ENCODE measurements at places on chromosomes 2 and 18. TPM values are rescaled to one million over a fixed set of nuclear protein-coding genes. Genes with fewer than 3 reads are reported as not detected.
A peak's percentile ranks its signal among the peaks of the same experiment; 100 is the strongest.

- peaks cover 4% of the 10 kb centered on the region for H3K4me1 ChIP-seq
- no peak for DNase-seq
- no peak overlapping the region for H3K4me3 ChIP-seq
- no peak overlapping the region for H3K27ac ChIP-seq
- H3K27me3 ChIP-seq: no peaks in the 10 kb centered on the region
- H3K36me3 ChIP-seq: no peaks in the 10 kb centered on the region
Measured at GRCh38 chr2:10454505-10454904, 6.4 kb upstream of the ODC1 start.

DNA sequence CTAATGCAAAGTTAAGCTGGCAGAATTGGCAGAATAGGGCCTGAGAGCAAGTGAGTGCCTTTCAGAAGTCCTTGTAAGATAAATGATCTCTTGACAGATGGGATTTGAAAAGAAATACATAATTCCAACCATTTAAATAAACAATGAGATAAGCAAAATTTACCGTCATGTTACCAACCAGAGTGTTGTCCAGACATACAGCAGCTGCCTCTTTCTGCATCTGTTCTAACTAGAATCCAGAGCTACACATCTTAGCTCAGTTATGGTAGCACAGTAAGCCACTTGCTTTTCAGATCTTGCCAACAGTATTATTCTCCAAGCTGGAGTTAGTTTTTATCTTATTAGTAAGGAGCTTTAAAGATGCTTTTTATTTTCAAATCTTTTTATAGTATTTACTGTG lies 179.6 kb downstream of the BARD1 start:
- no peak overlapping the region for H3K27ac ChIP-seq
- no peak for DNase-seq
- H3K4me1 ChIP-seq: no peaks in the 10 kb centered on the region
- no peaks in the 10 kb centered on the region for H3K27me3 ChIP-seq
- no peaks in the 10 kb centered on the region for H3K36me3 ChIP-seq

DNA sequence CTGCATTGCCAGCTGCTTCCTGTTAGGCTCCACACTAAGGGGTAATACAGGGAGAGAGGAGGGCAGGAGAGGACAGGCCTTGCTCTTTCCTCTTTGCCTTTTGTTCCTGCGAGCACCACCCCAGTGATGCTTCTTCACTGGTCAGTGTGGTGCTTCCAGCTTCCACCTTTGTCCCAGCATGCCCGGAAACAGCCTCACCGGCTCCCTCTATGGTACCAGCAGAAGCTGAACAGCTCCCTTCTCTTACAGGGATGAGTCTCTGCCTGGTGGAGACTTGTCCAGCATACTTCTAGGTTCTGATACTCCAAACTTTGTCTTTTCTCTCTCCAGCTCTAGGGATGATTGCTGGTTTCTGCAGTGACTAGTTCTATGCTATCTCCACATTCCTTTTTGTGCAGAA lies 413.3 kb downstream of the TSN start:
- no peaks in the 10 kb centered on the region for H3K4me1 ChIP-seq
- no peak overlapping the region for H3K4me3 ChIP-seq
- DNase-seq: no peak
- no peaks in the 10 kb centered on the region for H3K27me3 ChIP-seq

DNA sequence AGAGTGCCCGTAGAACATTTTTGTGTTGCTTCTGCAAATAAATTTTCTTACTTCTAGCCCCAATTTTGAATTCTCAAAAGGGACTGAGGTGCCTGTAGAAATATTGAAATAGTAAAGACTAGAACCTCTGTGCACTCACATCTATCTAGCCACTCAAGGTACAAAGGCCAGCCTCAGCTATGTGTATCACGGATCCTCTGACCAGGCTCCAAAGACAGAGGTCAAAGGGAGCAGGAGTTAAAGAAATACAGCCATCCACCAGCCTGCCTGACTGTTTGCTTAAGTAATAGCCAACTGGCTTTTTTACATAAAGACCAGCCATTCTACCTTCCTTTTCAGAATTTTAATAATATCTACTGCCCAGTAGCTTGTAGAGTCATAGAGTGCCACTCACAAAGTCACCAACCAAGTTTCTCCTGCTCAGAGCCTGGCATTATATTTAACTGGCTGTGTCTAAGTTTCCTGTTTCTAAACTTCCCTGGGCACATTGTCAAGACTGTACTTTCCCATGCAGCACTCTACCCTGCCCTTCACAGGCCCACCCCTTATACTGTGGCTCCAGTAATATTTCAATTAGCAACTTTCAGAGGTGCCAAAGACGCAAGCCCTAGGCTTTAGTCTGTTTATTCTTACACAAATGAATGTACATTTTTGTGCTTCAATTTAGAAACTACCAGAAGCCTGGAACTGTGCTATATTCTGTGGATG lies 338.3 kb upstream of the NT5C1B start:
- no peak for DNase-seq
- H3K4me3 ChIP-seq: no peak overlapping the region
- no peaks in the 10 kb centered on the region for H3K36me3 ChIP-seq
- no peaks in the 10 kb centered on the region for H3K4me1 ChIP-seq
- no peaks in the 10 kb centered on the region for H3K27me3 ChIP-seq

DNA sequence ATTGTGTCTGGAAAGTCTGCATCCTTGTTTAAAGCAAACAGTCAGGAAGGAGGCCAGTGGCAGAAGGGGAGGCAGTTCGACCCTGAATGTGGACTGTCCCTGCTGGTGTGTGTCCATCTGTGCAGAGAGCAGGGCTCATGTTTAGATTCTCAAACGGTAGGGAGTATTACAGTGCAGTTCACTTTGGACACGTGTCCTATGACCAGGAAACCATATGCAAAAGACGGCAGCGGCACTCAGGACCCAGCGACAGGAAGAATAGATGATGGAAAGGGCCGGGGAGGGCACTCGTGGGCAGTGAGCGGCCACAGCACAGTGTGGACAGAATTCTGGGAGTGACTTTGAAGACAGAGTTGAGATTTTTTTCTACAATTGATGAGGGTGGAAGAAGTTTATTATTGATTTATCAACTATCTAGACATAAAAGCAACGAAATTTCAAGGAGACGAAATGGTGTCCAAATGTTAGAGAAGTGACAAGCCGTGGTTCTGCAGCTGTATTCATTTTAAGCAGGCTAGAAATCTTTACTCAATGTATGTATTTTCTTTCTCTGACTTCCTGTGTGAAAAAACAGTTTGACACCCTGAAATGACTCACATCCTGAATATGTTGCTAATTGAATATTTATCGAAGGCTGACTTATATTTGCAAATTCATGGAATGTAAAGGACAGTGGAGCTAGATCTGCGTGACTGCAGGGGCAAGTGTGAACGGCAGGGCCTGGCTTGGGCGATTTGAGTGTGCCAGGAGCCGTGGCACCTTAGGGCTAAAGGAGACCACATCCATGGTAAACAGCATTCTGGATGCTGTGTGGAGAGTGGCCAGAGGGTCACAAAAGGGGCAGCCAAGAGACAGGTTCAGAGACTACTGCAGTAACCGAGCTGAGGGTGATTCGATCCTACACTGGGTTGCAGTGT lies 214.2 kb downstream of the PTGR3 start:
- no peaks in the 10 kb centered on the region for H3K36me3 ChIP-seq
- peak overlapping the region; percentile 29 for H3K4me3 ChIP-seq
- no peak overlapping the region for H3K27ac ChIP-seq
- H3K27me3 ChIP-seq: no peaks in the 10 kb centered on the region
- no peak for DNase-seq

GRCh38 chr2:200054681-200055468 lies 99.5 kb downstream of the MAIP1 start:
- no peak overlapping the region for H3K27ac ChIP-seq
- H3K4me3 ChIP-seq: no peak overlapping the region
- H3K4me1 ChIP-seq: no peaks in the 10 kb centered on the region
- no peak for DNase-seq
- no peaks in the 10 kb centered on the region for H3K27me3 ChIP-seq
- no peaks in the 10 kb centered on the region for H3K36me3 ChIP-seq

The ERBB4 gene
- total RNA-seq: not detected

DNA sequence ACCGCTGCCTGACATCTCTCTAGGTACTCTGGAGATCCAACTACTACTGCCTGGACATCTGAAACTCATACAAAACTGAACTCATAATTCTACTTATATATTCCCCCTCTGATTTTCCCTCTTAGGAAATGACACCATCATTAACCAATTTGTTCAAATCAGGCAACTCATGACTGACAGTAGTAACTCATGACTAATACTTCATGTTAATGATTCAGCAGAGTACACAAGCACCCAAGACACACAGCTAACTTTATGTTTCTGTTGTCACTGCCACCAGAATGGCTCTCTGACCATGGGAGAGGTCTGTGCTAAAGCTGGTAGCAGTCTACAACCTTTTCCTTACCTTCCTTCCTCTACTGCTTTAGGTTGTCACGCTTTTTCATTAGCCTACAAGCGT lies 91.1 kb downstream of the ITSN2 start:
- no peaks in the 10 kb centered on the region for H3K27me3 ChIP-seq
- no peaks in the 10 kb centered on the region for H3K4me1 ChIP-seq
- H3K4me3 ChIP-seq: no peak overlapping the region
- DNase-seq: no peak
- H3K36me3 ChIP-seq: peaks cover 30% of the 10 kb centered on the region

GRCh38 chr2:197633109-197633657 lies 42.2 kb downstream of the RFTN2 start:
- H3K4me1 ChIP-seq: no peaks in the 10 kb centered on the region
- DNase-seq: no peak
- H3K27ac ChIP-seq: no peak overlapping the region
- no peaks in the 10 kb centered on the region for H3K36me3 ChIP-seq
- no peak overlapping the region for H3K4me3 ChIP-seq
- H3K27me3 ChIP-seq: no peaks in the 10 kb centered on the region

DNA sequence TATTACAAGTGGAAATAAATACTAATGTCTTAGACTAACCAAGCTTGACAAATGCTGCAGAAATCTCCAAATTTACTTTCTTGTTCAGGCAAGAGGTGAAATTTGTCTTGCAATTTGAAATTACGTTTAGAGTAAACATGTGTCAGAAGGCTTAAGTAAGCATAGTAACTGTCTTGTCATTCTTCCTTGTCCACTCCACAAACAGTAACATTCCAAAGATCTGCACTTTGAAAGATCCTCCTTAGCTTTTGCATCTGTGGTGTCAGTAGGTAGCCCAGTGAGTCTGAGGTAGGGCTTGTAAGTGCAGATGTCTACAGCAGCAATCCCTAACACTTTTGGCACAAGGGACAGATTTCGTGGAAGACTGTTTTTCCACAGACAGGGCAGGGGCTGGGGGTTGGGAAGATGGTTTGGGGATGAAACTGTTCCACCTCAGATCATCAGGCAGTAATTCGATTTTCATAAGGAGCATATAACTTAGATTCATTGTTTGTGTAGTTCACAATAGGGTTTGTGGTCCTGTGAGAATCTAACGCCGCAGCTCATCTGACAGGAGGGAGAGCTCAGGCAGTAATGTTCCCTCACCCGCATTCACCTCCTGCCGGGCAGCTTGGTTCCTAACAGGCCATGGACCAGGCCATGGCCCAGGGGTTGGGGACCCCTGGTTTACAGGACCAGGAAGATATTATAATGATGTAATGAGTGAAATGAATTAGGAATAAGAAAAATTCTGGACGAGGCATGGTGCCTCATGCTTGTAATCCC lies 18.6 kb downstream of the RASGRP3 start:
- H3K27ac ChIP-seq: no peak overlapping the region
- peaks cover 26% of the 10 kb centered on the region for H3K4me1 ChIP-seq
- no peaks in the 10 kb centered on the region for H3K27me3 ChIP-seq
- no peak for DNase-seq

The MXD1 gene
- total RNA-seq: 15.1 TPM

GRCh38 chr2:116456429-116456828 lies 1358.1 kb upstream of the DDX18 start:
- no peak for DNase-seq
- H3K4me1 ChIP-seq: no peaks in the 10 kb centered on the region
- no peak overlapping the region for H3K4me3 ChIP-seq
- no peak overlapping the region for H3K27ac ChIP-seq
- no peaks in the 10 kb centered on the region for H3K27me3 ChIP-seq

The MAP2 gene
- 0.38 TPM for total RNA-seq

GRCh38 chr2:54952978-54953456 lies 97.2 kb downstream of the RTN4 start:
- no peak for DNase-seq
- H3K27me3 ChIP-seq: no peaks in the 10 kb centered on the region
- no peak overlapping the region for H3K27ac ChIP-seq
- H3K4me1 ChIP-seq: no peaks in the 10 kb centered on the region

The CBLN2 gene
- total RNA-seq: not detected

GRCh38 chr18:22936515-22936914 lies 3.4 kb downstream of the RBBP8 start:
- H3K4me3 ChIP-seq: no peak overlapping the region
- H3K27ac ChIP-seq: no peak overlapping the region
- no peaks in the 10 kb centered on the region for H3K4me1 ChIP-seq

The TSPYL6 gene
- total RNA-seq: not detected

- H3K27ac ChIP-seq: no peak overlapping the region
- H3K4me1 ChIP-seq: no peaks in the 10 kb centered on the region
- H3K36me3 ChIP-seq: no peaks in the 10 kb centered on the region
- no peak overlapping the region for H3K4me3 ChIP-seq
- DNase-seq: no peak
Measured at GRCh38 chr2:13522917-13523821, 806.4 kb downstream of the TRIB2 start.

GRCh38 chr2:213086571-213086970 lies 64.8 kb downstream of the IKZF2 start:
- no peak overlapping the region for H3K27ac ChIP-seq
- no peaks in the 10 kb centered on the region for H3K4me1 ChIP-seq
- no peak for DNase-seq
- no peaks in the 10 kb centered on the region for H3K36me3 ChIP-seq

GRCh38 chr2:123453046-123453700 lies 571.9 kb upstream of the CNTNAP5 start:
- no peak overlapping the region for H3K4me3 ChIP-seq
- no peaks in the 10 kb centered on the region for H3K27me3 ChIP-seq
- no peak overlapping the region for H3K27ac ChIP-seq
- H3K36me3 ChIP-seq: no peaks in the 10 kb centered on the region
- no peak for DNase-seq

The TRIM43 gene
- not detected for total RNA-seq

- H3K36me3 ChIP-seq: no peaks in the 10 kb centered on the region
- no peaks in the 10 kb centered on the region for H3K27me3 ChIP-seq
- H3K27ac ChIP-seq: no peak overlapping the region
- H3K4me3 ChIP-seq: no peak overlapping the region
- no peaks in the 10 kb centered on the region for H3K4me1 ChIP-seq
Measured at GRCh38 chr2:226578373-226578772, 221.2 kb downstream of the IRS1 start.

GRCh38 chr2:111624411-111625156 lies 259.4 kb downstream of the ANAPC1 start:
- no peaks in the 10 kb centered on the region for H3K27me3 ChIP-seq
- no peak overlapping the region for H3K27ac ChIP-seq
- DNase-seq: no peak
- H3K4me1 ChIP-seq: no peaks in the 10 kb centered on the region
- no peak overlapping the region for H3K4me3 ChIP-seq

The GATA6 gene
- total RNA-seq: not detected

All from naive thymus-derived CD4-positive, alpha-beta T cell (primary cell).